ENCODE measurements at places on chromosomes 3 and 15.
A peak's percentile ranks its signal among the peaks of the same experiment; 100 is the strongest.

GRCh38 chr15:97706059-97706458 lies 254.4 kb upstream of the ARRDC4 start:
- no peak for DNase-seq

DNA sequence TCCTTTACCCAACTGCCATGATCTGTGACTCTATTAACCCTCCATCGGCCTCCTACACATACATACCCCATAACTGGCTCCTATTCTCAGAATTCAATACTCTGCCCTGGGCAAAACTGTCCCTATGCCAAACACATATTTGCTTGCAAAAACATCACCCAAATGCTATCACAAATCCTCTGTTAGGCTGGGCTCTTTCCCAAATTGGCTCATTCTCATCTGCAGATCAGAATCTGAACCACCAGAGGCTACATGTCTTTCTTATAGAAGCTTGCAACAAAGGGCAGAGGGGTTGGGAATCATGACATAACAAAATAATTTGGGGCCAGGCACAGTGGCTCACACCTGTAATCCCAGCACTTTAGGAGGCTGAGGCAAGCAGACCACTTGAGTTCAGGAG lies 45.4 kb upstream of the GOLM2 start:
- peak; percentile 76 for DNase-seq

- no peak for DNase-seq
Measured at GRCh38 chr15:69689133-69689532, 236.5 kb downstream of the RPLP1 start.

DNA sequence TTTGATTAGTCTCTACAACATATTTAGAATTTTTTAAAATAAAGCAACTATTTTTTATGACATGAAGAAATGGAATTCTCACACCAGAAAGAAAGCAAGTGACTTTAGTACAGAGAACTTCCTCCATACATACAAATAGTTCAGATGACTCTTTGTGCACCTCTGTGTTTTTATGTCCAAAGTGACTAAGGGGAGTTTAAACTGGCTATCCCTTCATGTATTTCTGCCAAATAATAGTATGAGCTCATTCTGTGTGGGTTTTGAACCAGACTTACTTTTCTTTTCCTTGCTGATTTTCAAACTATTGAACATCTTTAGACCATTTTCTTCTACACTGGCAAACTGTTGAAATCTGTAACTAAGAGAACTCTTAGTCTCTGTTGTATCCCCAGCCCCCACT lies 196.3 kb downstream of the EPHA3 start:
- peak; percentile 23 for DNase-seq

DNA sequence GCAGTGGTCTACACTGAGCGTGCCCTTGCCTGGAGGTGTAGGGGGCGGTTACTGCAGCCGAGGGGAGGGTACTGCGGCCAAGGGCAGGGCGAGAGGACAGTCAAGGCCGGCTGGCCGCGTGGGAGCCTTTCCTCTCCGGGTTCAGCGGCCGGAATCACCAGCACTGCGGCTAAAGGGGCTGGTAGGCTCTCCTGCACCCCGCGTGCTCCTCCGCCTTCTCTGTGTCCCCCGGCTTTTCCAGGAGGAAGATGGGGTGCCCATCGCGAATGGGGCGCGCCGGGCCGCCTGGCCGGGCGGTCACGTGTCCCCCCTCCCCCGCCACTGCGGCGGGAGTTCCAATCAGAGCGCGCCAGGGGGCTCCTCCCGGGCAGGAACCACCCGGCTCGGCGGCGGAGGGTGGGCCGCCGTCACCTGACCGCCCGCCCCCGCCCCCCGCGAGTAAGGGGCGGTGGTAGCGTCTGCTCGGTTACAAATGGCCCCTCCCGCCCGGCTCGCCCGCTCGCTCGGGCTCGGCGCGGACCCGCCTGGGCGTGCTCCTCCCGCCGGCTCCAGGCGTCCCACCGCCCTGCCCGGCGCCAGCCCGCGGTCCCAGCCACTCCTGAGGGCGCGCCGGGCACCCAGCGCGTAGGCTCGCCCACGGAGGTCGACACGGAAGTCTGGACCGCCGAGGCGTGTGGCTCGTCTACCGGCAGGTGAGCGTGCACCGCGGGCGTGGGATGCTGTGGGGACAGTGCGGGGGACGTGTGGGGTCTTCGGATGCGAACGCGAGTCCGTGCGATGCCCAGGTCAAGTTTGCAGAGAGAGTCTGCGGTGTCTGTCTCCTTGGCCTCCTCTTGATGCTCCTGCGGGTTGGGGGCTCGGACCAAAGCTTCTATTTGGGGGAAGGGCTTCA lies 242.6 kb upstream of the TOPAZ1 start:
- DNase-seq, result peak; percentile 89

- DNase-seq, result peak; percentile 44
Measured at GRCh38 chr3:64184621-64185020, 40.6 kb downstream of the PRICKLE2 start.

DNA sequence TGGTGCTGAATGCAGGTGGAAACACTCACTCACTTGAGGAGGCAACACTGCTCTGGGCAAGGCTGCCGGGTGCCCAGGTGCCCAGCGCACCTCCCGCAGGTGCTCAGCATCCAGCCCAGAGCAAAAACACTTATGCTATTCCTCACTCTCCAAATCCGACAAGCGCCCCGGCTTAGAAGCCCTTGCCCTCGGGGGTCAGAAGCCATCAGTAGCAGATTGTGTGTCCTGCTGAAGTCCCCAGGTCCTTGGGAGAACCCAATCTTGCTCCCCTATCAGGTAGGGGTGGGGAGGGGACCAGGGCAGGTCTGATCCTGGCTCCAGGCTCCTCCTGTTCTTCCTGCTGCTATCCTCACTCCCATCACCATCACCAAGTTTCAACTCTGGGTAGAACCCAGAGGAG lies 46.7 kb downstream of the TLE3 start:
- no peak for DNase-seq

GRCh38 chr3:61783993-61784718 lies 222.8 kb downstream of the PTPRG start:
- DNase-seq, result peak; percentile 34

DNA sequence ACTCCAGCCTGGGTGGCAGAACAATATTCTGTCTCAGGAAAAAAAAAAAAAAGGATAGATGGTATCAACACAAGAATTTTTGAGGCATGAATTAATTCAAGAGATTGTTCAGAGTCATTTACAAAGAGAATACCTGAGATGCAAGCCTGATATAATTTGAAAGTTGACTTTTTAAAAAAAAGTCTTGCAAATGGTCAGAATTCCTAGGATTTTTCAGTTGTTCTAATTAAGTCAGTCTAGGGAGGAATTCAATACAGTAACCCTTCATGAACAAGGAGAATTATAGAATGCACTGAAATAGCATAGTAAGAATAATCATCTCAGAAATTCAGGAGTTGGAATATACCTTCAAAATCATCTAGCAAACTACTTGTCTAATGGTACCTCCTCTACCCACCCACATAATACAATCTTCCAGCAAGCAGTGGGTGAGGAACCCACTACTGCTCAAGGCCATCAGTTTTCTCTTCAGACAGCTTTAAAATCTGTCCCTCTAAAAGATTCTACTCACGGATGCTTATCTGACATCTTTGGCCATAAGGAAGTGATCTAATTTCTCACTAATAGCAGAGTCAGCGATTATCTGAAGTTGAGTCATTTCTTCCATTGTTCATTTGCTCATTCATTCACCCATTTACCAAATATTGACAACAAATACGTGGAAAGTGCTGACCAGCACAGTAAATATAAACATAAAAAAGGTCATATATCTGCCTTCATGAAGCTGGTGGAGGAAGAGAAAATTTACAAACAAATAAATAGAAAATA lies 159.6 kb downstream of the GREM1 start:
- no peak for DNase-seq

GRCh38 chr3:128404276-128405068 lies 62.2 kb downstream of the DNAJB8 start:
- no peak for DNase-seq

- no peak for DNase-seq
Measured at GRCh38 chr3:77618686-77619085, 578.8 kb downstream of the ROBO2 start.

DNA sequence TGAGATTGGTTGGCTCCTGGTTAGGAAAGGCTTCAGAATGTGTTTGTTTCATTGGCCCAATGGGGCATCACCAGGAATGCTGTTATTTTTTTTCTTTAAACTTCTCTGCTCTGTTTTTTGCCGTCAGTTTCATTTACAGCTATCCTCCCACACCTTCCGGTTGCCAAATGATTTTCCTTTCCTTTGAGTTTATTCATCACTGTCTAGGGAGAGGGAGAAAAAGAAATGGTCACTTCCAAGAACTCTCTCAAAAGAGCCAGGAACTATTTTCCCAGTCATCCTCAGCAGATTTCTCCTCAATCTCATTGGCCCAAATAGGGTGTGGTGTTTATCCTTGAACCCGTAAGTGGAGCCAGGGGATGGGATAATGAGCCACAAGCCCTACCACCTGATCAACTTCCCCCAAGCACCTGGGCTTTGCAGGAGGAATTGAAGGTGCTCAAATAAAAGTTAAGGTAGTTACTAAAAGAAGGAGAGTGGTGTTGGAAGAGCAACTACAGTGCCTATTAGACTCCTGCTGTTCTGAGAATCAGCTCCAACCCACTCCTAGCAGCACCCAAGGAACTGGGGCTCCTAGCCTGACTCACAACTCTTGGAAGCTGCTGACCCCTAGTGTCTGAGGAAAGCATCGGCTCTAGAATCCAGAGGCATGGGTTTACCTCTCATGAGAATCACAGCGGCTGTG lies 183.8 kb upstream of the IL12A start:
- peak; percentile 94 for DNase-seq

DNA sequence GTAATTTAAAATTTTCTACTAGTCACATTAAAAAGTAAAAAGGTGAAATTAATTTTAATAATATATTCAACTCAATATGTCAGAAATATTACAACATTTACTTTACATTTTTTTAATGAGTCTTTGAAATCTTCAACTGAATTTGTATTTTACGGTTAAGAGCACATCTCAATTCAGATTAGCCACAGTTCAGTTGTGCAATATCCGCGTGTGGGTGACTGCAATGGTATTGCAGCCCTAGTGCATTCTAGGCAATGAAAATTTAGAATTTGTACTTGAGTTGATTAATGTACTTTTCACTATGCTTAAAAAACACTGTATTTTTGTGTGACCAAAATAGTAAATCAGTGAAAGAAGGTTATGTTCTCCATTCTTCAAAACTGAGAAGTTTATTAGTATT lies 57.3 kb downstream of the CEP63 start:
- no peak for DNase-seq

DNA sequence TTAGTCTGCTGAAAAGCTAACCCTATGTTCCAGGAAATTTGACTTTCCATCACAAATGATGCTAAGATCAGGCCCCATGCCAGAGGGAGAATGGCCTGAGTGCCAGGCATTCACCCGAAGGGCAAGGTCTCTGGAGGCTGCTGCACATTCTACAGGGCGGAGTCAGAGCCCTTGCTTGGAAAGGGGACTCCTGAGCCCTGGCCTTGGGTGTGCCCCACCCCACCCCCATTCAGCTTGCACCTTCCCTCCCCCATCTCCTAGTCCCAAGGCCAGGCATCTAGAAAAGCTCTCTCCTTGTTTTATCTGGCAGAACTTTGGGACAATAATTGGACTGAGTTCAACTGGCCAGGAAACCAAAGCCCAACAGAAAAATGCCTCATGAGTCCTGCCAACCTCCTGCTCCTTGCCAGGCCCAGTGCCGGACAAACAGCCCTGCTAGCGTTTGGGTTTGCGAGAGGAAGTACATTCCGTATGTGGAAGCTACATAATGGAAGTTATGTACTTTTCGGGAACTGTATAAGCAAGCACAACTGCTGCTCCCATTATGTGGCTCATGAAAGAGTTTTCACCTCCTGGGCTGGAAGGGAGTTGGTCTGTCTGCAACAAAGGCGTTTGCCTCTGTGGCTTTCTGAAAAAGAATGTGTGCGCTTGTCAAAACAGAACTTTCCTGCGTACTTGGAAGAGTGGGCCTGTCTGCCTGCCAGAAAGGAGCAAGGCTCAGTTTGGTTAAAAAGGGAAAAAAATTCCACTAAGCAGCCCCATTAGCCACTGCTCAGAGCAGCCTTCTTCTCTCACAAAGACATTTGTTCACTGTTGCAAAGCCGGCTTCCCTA lies 321.5 kb upstream of the CTNNB1 start:
- no peak for DNase-seq

DNA sequence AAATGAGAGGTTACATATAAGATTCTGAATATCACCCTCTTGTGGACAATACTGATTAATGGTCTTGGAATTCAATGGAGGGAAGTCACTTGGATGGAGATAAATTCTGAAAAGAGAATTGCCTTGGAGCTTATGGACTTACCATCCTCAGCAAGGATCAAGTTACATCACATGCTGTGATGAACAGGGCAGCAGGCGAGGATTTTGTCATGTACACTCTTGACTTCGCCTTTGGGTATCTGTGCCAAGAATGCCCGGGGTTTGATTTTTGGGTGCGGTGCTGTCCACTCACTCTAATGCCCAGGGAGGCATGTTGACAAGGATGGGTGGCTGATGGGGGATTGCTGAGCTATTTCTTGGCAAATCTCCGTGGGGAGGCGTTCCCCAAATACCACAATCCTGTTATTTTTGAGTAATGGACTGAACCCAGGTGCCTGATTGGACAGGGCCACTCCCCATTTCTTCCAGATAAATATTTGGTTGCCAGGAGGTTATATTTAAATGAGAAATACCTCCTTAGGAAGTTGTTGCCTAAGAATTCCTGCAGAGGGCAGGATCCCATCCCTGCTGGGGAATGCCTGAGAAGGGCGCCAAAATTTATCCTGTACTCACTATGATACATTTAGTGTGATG lies 96.3 kb downstream of the TPRG1 start:
- peak; percentile 8 for DNase-seq

GRCh38 chr3:69313251-69313650 lies 72.6 kb downstream of the FRMD4B start:
- no peak for DNase-seq

- no peak for DNase-seq
Measured at GRCh38 chr3:192570315-192570714, 157.0 kb downstream of the FGF12 start.

- no peak for DNase-seq
Measured at GRCh38 chr3:13532631-13533030, 16.3 kb upstream of the FBLN2 start.

- DNase-seq, result no peak
Measured at GRCh38 chr3:149153402-149153801, 24.0 kb downstream of the HPS3 start.

GRCh38 chr3:119494597-119494996 lies 3.8 kb upstream of the TIMMDC1 start:
- no peak for DNase-seq

DNA sequence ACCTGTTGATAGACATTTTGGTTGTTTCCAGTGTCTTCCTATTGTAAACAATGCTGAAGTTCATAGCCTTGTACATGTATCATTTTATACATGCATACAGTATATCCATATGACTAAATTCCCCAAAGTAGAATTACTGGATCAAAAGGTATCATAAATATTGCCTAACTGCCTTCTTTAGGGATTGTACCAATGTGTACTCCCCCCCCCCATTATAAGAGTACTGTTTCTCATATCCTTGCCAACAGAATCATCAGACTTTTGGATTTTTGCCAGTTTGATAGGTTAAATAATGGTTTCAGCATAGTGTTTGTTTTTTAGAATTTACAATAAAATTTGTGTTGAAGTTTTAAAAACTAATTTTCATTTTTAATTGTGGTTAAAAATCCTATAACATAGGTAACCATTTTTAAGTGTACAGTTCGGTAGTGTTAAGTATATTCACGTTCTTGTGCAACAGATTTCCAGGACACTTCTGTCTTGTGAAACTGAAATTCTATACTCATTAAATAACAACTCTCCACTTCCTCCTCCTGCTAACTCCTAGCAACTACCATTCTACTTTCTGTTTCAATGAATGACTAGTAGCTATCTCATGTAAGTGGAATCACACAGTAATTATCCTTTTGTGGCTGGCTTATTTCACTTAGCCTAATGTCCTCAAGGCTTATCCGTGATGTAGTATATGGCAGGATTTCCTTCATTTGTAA lies 30.8 kb upstream of the MAP3K13 start:
- DNase-seq, result peak; percentile 48

GRCh38 chr3:17322106-17322793 lies 420.2 kb downstream of the TBC1D5 start:
- no peak for DNase-seq
